T-helper 2 cell (primary cell): ENCODE measurements at places on chromosomes 1 and 21.

DNA sequence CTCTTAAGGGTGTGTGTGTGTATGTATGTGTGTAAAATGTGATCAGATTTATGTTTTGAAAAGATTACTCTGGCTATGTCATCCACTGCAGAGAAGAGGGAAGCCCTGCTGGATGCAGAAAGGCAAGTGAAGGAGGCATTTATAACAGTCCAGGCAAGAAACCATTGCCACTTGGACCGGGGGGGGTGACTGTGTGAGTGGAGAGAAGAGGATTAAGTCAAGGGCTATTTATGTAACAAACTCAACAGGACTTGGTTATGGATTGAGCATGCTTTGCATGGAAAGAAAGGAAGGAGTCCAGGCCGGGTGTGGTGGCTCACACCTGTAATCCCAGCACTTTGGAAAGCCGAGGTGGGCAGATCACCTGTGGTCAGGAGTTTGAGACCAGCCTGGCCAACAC is 143.0 kb downstream of the URB2 start:
- no peak for DNase-seq

DNA sequence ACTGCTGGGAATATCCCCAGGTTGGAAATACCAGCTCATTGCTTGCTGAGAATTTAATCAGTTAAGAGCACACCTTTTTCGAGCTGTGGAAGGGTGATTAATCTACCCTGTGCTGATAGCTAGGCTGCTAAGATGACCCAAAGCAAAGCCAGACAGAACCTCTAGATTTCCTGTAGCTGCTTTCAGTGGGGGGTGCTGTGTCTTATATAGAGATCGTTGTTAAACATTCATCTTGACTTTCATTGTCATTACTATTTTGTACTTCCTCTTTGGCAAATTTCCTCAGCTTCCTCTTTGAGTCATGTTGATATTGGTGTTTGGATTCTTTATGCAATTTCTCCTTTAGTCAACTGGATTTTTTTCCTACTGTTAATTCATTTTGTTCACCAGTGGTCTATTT is 155.3 kb downstream of the DISC1 start:
- DNase-seq: no peak

DNA sequence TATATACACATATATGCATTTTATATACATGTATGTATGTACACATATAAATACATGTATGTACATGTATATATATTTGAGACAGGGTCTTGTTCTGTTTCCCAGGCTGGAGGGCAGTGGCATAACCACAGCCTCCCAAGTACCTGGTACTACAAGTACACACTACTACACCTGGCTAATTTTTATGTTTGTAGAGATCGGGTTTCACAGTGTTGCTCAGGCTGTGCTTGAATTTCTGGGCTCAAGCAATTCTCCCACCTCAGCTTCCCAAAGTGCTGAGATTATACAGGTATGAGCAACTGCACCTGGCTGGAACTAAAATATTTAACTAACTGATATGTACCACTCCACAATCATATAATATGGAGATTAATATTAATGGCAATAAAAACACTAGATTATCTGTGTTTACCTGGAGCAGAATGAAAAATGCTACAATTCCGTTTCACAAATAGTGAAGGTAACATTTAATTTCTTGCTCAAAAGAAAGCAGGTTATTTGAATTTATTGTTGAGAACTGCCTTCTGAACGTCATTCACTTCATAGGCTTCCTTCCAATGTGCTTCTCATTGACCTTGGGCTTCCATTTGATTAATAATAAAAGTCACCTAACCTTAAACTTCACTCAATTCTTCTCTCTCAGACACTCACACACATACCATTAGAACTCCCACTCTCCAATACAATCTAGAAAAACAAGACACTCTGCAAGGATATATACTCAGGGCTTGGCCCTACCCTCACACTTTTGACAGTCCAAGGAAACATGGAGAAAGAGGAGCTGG is 57.0 kb downstream of the PTGER3 start:
- DNase-seq: no peak

- no peak for DNase-seq
Observed at GRCh38 chr1:101310506-101310905, 73.7 kb downstream of the S1PR1 start.

GRCh38 chr1:87449348-87449963 is 120.8 kb downstream of the LMO4 start:
- no peak for DNase-seq

DNA sequence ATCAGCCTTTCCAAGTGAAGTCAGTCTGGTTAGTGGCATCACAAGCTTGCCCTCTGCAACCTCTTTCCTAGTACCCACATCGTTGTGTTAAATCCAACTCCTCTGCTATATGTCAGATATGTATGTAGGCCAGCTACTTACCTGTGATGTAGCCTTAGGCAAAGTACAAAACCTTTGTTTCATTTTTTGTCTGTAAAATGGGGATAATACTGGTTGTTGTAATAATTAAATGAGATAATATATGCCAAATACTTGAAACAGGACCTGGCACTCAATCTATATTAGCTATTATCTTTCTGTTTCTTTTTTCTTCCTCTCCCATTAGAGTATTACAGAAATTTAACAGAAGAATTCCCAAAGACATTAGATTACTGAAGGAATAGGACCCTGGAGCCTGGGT is 1.2 kb downstream of the PCP4L1 start:
- DNase-seq: no peak

- DNase-seq: no peak
Observed at GRCh38 chr1:231200388-231201031, 38.7 kb downstream of the TRIM67 start.

DNA sequence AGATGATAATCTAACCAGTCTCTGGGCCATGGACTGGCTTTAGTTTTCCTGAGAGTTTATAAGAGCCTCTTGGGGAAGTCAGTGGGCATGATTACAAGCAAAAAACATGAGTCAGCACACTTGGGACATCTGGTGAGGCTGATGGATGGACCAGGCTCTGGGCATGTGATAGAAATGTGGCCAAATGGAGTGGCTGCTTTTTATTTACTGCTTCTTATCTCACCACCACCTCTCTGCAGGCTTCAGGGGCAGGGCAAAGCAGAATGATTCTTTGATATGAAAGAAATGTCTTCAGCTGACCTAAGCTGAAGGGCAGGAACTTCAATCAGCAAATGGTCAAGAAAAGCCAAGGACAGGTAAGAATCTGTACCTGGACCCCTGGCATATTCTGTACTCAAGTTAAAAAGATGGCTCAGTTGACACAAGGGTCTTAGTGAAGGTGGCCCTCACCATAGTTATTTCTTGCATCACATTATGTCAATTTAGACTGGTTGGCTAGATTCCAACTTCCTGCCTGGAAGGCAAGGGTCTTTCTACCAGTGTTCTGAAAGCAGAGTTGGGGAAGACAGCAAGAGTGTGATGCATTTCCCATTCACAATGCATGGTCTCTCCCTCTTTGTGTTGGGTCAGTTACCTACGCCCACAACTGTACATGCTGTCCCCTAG is 162.8 kb downstream of the FASLG start:
- no peak for DNase-seq

DNA sequence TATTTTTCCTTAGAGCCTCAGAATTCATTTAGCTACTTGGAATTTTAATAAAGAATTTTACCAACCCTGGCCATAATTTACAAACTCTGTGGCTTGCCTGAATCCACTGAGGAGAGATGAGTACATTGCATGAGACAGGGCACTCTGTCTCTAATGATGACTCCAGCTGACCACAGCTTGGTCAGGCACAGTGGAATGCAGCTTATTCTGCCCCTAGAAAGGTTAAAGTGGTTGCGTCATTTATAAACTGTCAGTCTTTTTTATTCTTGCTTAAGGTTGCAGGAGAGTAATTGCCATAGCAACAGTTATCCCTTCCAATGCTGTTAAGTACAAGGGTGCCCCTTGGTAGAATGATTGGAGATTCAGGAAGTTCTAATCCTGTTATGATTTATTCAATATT is 28.3 kb downstream of the PDE4B start:
- DNase-seq: no peak

- DNase-seq: no peak
Observed at GRCh38 chr21:43820466-43820865, 31.1 kb downstream of the RRP1 start.
